ENCODE measurements at places on chromosomes 2 and 18.

GRCh38 chr2:25316101-25316500 is 25.6 kb downstream of the DNMT3A start:
- peak; percentile 84 for DNase-seq

DNA sequence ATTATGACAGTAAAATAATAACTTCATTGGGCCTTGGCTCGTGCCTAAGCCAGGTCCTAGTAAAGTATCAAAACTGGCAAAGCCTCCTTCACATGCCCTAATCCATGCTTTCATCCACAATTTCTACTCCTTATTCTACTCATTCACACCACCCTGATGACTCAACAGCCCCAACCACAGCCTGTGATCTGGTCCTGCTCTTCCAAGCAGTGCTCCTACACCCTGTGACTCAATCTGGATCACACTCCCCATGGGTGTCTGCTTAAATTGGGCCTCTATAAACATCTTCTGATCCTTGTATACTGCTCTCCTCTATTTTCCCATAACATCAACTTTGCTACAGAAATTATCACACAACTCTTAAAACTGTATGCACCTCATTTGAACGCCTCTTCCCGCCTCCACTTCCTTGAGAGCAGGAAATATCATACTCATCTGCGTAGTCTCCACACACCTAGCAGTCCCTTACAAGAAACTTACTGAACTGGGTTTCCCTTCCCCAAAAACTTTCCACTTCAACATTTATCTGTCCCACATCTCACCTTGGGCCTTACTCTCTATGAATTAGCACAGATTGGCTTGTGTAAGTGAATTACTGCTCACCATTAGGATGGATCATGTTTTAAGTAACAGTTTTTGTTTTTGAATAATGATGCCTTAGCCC is 15.9 kb downstream of the GTF3C3 start:
- no peak for DNase-seq

GRCh38 chr18:505483-506122 is 5.1 kb upstream of the COLEC12 start:
- DNase-seq = no peak

DNA sequence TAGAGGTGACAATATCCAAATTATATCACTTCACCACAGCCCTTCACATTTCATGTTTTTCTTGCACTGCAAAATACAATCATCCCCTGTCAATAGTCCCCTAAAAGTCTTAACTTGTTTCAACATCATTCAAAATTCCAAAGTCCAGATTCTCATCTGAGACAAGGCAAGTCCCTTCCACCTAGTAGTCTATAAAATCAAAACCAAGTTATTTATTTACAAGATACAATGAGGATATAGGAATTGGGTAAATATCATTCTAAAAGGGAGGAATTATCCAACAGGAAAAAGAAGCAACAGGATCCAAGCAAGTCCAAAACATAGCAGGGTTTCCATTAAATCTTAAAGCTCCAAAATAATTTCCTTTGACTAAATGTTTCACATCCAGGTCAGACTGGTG is 1076.1 kb upstream of the TMEFF2 start:
- DNase-seq = no peak

GRCh38 chr2:66929632-66930338 is 467.3 kb upstream of the ETAA1 start:
- DNase-seq = no peak

DNA sequence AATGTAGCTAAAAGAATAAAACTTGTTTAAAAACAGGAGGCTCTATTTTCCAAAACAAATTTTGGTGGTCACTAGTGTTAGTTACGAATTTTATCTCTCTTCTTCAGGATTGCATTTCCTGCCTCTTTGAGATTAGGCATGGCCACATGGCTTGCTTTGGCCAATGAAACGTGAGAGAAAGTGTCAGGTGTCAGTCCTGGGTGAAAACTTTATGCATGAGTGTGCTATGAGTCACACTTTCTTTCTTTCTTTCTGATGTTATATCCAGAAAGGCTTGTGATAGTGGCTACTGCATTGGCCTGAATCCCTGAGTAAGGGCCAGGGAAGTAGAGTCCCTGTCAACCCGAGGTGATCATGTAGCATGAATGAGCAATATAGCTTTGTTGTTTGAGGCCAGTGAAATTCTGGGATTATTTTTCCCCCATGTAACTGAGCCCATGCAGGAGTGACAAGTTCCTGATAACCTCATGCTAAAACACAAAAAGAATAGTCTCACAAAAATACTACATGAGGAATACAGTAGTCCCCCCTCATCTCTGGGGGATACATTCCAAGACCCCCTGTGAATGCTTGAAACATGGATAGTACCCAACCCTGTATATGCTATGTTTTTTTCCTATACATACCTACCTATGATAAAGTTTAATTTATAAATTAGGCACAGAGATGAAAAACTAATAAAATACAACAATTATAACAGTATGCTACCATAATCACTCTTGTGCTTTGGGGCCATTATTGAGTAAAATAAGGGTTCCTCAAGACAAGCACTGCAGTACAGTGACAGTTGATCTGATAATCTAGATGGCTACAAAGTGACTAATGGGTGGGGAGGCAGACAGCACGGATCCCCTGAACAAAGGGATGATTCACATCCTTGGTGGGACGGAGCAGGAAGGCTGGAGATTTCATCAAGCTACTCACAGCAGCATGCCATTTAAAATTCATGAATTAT is 109.5 kb downstream of the CDC42EP3 start:
- DNase-seq = peak; percentile 55

- DNase-seq = no peak
These were observed 1630.4 kb upstream of the ACVR2A start for GRCh38 chr2:146214394-146214929.

- DNase-seq = no peak
These were observed 170.4 kb upstream of the SESTD1 start for GRCh38 chr2:179435000-179435399.

DNA sequence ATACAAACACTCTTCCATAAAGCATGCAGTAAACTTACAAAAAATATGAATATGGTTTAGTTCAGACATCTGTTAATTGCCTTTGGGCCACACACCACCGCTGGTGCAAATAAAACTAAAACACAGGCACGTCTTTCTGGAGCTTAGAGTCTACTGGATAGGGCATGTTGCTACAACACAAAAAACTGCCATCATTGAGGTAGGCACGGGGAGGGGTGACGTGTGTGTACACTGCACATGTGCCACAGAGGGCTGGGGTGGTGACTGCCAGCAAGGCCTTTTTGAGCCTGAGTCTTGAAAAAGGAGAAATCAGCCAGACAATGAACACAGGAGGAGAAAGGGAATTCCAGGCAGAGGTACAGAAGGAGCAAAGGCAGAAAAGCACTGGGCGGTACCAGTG is 5.1 kb downstream of the SERPINE2 start:
- DNase-seq = no peak

DNA sequence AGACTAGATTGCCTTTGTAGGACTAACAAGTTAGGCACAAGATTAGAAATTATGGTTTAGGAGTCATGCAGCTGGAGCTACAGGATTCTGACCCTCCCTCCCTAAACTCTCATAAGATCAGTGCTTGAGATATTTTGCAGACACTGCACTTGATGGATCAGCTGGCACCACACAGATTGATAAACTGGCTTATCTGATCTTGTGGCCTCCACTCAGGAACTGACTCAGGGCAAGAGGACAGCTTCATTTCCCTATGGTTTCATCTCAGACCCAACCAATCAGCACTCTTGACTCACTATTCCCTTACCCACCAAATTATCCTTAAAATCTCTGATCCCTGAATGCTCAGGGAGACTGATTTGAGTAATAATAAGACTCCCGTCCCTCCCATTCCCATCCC is 152.3 kb downstream of the DIS3L2 start:
- DNase-seq = no peak

DNA sequence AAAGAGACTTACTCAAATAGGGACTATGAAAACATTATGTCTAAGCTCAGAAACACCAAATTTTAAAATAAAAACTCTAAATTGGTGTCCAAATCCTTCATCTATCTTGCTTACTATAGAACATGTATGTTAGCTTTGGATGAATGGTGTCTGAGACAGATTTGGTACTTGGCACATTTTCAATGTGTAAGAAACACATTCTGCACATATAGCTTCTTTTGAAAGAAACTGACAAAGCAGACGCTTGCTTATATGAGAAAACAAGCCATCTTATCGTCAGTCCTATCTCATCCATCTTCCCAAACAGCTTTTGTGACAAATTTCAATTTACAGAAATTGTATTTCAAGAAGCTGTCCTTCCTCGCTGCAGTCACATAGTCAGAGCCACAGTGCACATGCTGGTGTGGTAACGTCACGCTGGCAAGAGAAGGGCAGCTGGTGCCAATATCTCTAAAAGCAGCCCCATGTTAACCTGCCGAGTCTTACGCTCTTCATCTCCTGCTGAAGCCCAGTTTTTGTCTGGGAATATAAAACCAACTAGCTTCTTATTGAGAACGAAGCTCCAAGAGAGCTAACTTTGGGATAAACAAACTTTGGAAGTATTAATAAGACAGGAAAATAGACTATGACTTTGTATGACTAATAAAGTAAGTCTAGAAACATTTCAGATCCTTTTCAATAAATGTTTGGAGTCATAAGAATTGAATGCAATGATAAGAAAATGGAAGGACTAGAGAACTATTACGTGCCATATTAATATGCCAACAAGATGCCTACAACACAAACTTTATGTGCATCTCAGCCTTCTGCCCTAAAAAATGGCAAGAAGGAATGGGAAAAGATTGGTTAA is 74.9 kb upstream of the TFCP2L1 start:
- no peak for DNase-seq

- DNase-seq = no peak
These were observed 134.0 kb downstream of the FTCDNL1 start for GRCh38 chr2:199716807-199717586.

GRCh38 chr2:189181706-189182105 is 2.1 kb upstream of the COL5A2 start:
- DNase-seq = no peak

DNA sequence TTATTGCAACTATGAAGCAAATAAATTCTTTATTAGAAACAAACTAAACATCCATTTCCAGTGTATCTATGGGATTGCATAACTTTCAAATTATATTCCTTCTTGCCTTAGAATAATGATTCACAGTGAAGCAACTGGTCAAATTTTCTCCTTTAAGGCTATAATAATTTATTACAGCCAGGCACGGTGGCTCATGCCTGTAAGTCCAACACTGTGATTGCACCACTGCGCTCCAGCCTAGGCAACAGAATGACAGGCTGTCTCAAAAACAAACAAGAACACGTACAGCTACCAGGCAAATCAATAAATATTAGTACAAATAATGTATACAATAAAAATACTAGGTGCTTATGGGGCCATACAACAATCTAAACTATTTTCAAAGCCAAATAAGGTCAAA is 1416.2 kb downstream of the LRP1B start:
- no peak for DNase-seq

- peak; percentile 43 for DNase-seq
These were observed 46.3 kb downstream of the PSD4 start for GRCh38 chr2:113219889-113220641.

DNA sequence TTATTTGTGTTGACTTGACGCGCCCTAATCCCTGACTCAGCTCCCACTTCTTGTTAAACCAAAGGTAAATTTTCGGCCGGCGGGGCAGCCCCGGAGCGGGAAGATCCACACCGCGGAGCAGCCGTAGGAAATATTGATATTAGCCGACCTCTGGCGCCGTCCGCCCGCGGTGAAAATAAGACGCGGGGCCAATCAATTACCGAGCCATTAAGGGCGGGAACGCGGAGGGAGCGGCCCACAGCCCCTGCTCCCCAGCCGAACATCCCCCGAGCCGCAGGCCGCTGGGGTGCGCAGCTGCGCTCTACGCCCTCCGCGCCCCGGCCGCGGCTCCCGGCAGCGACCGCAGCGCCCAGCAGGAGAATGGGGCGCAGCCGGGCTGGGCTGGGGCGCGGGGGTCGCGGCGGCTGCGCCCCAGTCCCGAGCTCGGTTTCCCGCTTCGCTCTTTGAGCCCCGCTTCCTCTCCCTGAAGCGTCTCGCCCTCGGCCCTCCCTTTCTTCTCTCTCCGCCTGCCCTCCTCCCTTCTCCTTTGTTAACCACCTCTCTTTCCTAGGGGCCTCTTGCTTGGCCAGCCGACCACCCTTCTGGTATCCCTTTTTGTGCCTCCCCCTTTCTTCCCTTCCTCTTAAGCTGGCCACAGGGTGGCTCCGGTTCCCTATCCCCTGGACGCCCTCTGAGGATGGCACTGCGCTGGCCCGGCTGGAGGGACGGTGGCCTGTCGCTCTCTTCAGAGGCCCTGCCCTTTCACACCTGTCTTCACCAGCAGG is 40.9 kb downstream of the CELF4 start:
- DNase-seq = no peak

DNA sequence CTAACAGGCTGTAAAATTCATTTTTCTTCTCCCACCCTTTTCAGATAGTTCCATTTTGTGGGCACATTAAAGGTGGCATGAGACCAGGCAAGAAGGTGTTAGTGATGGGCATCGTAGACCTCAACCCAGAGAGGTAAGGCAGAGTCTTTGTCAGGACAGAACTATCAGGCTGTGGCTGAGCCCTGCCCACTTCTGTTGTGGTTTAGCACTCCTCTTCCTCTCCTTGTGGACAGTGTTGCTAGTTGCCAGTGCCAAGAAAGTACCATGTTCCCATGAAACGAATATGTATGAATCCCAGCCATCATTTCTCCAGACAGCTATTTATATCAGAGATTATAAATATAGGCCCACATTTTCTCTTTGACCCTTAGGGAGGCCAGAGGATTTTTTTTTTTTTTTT is 1.6 kb downstream of the LGALSL start:
- no peak for DNase-seq

DNA sequence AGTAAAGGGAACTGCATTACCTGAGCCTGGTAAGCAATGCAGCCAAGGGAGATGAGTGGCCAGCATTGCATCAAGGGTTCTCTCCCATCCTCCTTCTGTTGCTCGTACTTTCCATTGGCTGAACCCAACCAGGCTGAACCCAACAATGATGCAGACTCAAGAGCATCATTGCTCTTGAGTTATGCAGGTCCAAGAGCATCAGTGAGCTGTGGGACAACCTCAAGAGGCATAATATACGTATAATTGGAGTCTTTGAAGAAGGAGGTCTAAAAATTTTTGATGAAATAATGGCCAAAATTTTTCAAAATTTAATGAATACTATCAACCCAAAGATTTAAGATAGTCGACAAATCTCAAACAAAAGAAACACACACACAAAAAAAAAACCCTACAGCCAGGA is 213.0 kb downstream of the RNF152 start:
- no peak for DNase-seq

DNA sequence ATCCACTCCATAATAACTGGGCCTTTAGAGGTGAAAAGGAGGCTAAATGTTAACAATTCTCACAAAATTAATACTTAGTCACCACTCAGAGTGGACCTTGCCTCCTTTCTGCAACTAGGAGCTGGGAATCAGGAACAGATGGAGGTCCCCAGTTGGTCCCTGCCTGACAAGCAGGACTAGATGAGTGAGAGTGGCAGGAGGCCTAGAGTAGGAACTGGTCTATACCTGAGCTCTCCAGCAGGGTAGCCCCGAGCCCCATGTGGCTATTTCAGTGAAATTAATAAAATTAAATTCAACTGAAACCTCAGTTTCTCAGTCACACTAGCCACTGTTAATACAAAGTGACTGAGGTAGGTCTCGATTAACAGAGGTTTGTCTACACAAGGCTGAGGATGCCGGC is 150.5 kb downstream of the MYO5B start:
- DNase-seq = no peak

GRCh38 chr2:236177967-236178889 is 10.0 kb upstream of the GBX2 start:
- DNase-seq = no peak

GRCh38 chr2:231425811-231426703 is 30.5 kb downstream of the B3GNT7 start:
- no peak for DNase-seq

GRCh38 chr2:207600231-207600630 is 25.0 kb downstream of the METTL21A start:
- DNase-seq = no peak

GRCh38 chr2:195202163-195202845 is 454.7 kb upstream of the SLC39A10 start:
- peak; percentile 60 for DNase-seq
